WERI-Rb-1 (cell line): ENCODE measurements at places on chromosomes 2 and 18.
A peak's percentile ranks its signal among the peaks of the same experiment; 100 is the strongest.

DNA sequence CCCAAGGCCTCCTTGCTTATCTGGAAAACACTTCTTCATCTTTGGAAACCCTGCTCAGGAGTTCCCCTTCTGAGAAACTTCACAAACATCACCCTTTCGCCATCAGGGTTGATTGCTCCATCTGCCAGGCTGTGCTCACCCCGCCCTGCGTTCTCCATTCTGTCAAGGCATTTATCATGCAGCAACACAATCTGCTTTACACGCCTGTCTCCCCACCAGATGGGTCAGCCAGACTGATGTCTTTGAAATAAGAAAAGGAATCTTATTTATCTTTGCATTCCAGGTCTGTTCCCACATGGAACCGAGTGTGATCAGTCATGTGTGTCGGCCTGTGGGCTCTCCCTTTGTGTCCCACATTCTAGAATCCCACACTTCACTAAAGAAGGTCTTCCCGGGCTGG lies 110.0 kb upstream of the ARL4C start:
- DNase-seq = peak; percentile 78

DNA sequence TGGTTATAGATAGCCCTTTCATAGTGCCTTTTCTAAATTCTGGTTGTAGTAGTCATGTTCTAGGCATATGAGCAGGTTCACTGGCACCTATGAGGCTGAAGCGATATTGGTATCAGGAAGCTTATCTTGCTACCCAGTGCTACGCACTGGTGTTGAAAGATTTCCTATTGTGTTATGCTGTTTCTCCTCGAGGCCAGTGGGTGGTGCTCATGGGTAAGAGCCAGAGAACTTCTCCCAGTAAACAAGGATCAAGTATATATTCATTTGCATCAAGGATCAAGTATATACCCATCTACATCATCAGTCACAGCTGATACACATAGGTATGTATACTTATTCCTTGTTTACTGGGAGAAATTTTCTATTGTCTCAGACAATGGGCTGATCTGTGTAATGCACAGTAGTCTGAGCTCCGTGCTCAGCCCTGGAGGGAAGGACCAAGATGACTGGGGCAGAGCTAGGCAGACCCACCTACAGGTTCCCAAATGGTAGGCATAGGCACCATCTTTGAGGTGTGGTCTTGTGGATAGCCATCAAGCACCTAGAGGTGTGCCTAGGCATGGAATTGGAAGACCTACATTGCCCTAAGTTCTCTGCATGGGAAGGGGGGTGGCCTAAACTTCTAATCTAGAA lies 101.2 kb upstream of the GALNT13 start:
- no peak for DNase-seq

GRCh38 chr2:157414050-157414449 lies 29.8 kb downstream of the CYTIP start:
- no peak for DNase-seq

DNA sequence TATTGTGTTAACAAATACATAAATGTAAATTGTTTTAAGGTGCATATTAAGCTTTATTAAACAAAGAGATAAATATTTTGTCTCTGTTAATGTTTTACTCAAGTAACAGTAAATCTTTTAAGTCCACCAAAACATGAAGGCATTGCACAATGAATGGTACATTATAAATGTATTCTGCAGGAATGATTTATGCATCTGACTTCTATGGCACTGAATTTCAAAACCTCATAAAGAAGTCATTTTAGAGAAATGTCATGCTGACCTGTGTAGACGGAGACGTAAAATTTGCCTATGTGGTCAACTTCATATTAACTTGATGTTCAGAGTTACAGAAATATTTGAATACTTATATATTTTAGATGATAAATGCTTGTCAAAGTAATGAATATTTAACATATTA lies 194.7 kb downstream of the BABAM2 start:
- no peak for DNase-seq

DNA sequence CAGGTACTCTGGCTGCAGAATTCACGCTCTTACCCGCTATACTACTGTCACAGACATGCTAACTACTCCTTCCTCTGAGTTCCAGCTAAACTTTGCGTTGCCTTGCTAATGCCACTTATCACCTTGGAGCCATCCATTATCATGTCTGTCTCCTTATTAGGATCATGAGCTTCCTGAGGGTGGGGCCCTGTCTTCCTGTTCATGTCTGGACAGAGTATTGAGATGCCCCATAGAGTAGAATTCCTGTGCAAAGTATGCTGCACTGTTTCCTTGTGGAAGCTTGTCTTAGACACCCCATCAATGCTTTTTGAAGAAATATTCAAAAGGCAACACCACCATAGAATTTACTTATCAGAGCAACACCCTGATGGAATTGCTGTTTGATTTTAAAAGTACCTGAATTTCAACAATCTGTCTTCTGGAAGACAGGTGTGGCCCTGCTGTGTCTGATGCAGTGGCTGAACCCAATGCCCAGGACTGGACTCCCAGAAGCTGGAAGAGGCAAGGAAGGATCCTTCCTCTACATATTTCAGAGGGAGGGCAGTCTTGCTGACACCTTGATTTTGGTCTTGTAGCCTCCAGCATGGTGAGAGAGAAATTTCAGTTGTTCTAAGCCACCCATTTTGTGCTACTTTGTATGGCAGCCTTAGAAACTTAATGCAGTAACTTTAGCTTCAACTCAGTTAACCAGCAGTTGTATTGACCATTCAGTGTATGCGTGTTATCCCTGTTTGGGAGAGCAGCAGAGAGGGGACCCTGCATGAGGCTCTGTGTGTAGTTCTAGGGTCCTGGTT lies 5.6 kb downstream of the LAMA3 start:
- DNase-seq = no peak

- DNase-seq = no peak
Observed at GRCh38 chr18:52481116-52481515, 141.1 kb downstream of the DCC start.

DNA sequence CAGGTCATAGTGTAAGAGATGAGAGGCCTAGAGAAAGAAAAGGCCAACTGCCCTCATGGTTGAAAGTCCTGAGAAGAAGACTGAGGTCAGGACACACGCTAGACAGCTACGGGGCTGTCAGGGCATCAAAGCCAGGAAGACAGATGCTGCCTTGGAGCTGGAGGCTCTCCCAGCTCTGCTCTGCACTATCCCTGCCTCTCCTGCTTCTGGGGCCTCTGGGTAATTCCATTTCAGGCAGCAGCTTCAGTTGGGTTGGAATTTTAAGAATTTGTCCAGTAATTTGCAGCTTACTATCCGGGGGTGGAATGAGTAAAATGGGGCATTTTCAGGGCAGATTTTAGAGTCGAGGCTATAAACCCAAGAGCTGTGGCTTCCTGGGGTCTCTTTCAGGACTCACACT lies 76.2 kb upstream of the CTAGE1 start:
- no peak for DNase-seq

GRCh38 chr18:76005632-76006208 lies 489.3 kb downstream of the ZNF516 start:
- DNase-seq = peak; percentile 28

- DNase-seq = peak; percentile 22
Observed at GRCh38 chr2:70552501-70553333, 909 bp downstream of the TGFA start.

DNA sequence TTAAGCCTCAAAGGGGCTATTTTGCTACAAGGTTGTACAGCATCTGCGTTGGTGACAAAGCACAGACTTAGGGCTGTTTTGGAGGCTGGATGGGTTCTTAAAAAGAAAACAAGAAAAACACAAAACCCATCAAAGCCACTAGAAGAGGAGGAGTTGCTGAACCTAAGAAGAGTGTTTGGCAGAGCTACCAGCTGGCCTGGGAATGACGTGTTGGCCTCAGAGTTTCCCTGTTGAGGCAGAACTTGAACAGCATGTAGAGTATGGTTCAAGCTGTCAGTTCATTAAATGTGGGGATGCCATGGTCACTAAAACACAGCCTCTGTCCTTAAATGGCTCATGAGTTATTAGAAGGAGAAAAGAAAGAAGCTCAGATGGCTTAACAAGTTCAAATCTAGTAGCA lies 162.5 kb downstream of the TTC32 start:
- DNase-seq = no peak

DNA sequence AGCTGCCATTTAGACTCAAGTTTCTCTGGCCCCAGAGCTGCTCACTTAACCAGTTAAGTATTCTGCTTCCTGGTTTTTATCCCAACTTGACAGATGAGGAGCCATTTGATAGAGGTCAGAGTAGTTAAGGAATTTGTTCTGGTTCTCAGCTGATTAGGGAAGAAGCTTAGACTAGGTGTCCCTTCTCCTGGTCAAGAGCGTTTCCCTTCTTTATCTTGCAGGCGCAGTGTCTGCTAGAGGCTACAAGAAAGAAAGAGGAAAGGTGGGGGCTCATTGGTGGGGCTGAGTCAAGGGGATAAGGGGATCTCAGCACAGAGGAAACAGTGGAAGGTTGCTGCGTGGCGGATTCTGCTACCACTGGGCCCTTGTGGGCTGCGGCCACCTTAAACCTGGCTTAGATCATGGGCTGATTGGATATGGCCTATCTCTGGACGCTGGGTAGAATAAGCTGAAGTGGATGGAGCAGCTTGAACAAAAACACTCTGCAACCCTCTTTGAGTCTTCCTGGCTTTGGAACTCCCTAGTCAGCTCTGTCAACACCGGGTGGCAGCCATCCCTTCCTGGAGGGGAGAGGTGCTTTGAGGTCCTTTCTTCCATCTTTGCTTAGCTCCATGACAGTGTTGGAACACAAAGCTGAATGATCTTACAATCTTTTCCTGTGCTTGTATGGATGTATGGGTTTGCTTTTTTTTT lies 70.8 kb downstream of the QPCT start:
- peak; percentile 69 for DNase-seq

GRCh38 chr18:79664525-79665125 lies 15.0 kb upstream of the CTDP1 start:
- DNase-seq = no peak

DNA sequence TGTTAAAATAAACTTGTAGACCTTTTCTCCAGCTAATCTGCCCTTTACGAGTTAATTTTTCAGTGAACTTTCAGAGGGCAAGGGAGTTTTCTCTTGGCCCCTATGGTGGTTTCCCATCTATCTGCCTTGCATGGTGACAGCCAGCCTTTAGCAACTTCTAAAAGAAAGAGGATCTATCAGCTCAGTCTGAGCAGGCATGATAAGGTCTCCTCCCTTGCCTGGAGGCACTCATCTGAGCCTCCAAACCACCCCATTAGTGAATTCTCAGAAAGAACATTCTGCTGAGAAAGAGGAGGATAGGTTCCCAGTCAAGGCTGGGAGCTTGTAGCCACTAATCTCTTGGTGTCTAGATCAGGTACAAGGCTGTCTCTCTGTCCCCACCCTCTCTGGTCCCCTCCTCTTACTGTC lies 10.7 kb upstream of the GYPC start:
- DNase-seq = no peak

- DNase-seq = no peak
Observed at GRCh38 chr2:19490846-19491435, 132.5 kb upstream of the OSR1 start.

DNA sequence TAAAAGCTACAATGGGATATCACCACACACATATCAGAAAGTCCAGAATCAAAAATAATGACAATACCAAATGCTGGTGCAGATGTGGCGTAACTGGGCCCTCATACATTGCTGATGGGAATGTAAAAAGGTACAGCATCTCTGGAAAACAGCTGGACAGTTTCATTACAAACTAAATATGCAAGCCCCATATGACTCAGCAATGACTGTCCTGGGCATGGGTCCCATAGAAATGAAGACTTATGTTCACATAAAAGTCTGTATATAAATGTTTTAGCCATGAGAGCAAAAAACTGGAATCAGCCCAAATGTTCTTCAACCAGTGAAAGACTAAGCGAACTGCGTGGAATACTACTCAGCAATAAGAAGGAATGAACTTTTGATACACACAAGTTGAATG lies 56.7 kb downstream of the ALPK2 start:
- DNase-seq = no peak

GRCh38 chr2:33122726-33123125 lies 176.0 kb downstream of the LTBP1 start:
- DNase-seq = no peak

DNA sequence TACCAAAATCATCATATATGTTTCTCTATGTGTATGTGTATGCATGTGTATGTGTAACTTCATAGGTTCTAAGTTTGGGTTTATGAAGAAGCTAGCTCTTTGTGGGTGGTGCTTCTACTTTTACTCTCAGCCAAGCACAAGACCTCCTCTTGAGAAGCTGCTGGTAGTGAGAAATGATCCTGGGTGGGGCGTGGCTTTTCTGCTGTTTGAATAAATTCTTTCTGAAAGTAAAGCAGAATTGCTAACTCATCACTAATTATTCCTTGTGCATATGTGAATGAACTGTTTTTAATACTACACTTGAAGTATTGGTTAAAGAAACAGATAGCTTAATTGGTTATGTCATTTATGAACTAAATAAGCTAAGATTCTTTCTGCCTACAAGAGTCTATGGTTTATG lies 7.6 kb upstream of the GAREM1 start:
- no peak for DNase-seq

GRCh38 chr2:829047-829446 lies 121.6 kb upstream of the SNTG2 start:
- DNase-seq = no peak

DNA sequence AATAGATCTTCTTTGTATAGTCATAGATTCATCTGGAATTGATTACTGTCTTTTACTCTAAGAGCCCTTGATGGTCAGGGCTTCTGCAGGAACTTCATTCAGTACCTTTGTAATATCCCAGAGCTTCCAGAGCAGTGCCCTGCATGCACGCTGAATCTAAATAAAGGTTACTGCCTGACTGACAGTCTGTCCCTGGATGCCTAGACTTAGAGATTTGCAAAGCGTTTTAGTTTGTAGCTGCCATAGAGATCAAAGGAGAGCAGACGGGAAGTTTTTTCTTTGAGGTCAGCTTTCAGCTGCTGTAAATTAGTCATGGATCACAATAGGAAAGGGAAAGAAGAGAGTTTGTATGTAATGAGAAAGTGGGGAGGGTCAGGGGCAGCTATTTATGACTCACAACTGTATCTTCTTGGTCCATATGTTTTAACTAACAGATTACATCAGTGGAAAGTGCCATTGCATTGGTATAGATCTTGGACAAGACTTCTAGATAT lies 45.2 kb upstream of the NYAP2 start:
- no peak for DNase-seq

- no peak for DNase-seq
Observed at GRCh38 chr2:127563458-127564428, 28.3 kb downstream of the MYO7B start.

DNA sequence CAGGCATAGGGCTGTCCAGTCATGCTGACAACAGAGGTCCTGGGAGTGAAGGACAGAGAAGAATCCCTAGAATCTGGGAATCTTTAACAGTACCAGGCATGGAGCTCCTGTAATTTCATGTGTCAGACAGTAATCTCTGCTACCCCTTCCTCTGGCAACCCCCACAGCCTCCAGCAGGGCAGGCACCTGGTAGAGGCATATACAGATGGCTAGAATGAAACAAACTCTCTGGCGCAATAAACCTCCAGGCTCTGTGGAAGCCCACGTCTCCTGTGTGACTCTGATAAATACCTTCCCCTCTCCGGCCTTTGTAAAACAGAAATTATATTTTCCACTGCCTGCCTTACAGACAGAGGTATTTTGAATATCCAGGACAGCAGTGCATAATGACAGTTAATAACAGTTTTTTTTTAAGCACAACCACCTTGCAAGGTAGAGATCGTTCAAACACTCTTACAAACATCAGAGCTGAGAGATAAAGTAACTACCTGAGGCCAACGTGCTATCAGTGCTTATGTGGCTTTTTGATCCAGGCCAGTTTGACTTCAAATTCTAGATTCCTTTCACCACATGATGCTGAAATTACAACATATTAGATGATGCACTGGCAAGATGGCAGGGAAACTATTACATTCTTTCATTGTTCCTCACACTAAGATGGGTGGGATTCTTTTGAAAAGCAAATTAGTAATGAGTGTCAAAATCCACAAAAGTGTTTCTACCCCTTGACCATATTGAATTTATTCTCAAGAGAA lies 47.7 kb upstream of the TMEM247 start:
- DNase-seq = peak; percentile 34
